ENCODE measurements at places on chromosomes 1 and 21. TPM values are rescaled to one million over a fixed set of nuclear protein-coding genes. Genes with fewer than 3 reads are reported as not detected.

- no peak for DNase-seq
Observed at GRCh38 chr1:187948170-187948794, 1119.5 kb downstream of the PLA2G4A start.

The AIM2 gene
- not detected for total RNA-seq

The SYTL1 gene
- total RNA-seq, result 0.66 TPM

The SLC16A4 gene
- 1.9 TPM for total RNA-seq

DNA sequence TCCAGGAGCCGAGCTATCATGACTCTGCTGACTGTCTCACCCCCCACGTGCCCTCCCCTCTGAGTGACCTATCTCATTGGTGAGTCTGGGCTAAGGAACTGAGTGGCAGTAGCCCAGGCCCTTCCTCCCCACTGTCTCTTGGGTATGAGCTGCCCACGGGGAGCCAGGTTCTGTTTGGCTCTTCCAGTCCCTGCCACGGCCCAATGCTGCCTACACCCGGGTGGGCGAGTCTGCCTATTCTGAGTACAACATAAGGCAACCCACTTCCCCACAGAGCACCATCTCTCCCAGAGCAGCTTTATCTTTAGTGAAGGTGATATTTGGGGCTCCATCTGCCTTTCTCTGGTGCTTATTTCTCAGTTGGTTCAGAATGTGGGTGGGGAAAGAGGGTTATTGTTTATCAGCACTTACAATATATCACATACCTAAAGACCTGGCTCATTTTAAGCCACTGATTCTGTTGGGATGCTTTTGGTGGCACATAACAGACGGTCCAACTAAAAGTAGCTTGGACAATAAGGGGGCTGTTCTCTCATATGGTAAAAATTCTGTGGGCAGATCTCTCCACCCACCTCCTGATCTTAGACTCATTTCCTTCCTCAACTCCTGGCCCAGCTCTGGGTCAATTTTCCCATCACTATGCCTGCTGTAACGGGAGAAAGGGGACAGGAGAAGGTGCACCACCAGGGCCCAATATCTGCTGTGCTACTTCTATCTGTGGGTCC is 27.7 kb upstream of the VWA5B1 start:
- DNase-seq, result no peak

DNA sequence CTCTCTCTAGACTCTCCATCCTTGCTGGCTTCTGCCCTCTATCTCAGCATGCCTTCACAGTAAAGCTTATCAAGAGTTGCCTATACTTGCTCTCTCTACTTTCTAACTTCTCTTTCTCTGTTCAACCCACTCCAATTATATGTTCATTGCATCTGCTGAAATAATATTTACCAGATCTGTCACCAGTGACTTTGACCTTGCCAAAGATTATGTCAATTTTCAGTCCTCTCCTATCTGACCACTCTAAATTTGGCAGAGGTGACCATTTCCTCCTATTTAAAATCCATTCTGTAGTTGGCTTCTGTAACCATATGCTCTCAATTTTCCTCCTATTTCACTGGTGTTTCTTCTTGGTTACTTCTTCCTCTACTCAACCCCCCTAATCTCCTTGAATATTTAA is 38.8 kb upstream of the DR1 start:
- DNase-seq, result no peak

DNA sequence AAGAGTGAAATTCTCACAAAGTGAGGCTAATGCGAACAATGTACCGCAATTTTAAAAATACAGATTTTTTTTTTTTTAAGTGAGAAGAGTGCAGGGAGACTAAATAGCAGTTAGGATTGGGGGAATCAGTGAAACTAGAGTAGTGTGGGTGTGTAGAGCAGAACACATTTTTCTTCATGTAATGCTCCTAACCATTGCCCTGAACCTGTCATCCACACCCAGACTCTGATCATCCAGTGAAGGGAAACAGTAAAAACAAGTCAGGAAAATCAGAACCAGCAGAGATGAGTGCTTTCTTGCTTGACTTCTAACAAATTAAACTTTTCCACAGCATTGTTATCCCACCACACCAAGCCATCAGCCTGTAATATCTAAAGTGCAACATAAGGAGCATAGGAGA is 9.1 kb downstream of the CADM3 start:
- no peak for DNase-seq

- no peak for DNase-seq
Observed at GRCh38 chr1:63810936-63811469, 37.2 kb downstream of the ROR1 start.

The PGLYRP4 gene
- total RNA-seq, result not detected

- DNase-seq, result no peak
Observed at GRCh38 chr1:59063501-59063900, 233.4 kb upstream of the FGGY start.

The OLFM3 gene
- 0.12 TPM for total RNA-seq

Data from heart right ventricle (tissue), 16 donors.